ENCODE measurements at places on chromosomes 13 and 19. TPM values are rescaled to one million over a fixed set of nuclear protein-coding genes. Genes with fewer than 3 reads are reported as not detected.
A peak's percentile ranks its signal among the peaks of the same experiment; 100 is the strongest.

The FPR3 gene
- polyA plus RNA-seq, result not detected

The DMKN gene
- polyA plus RNA-seq, result not detected

The IFI30 gene
- 229 TPM for polyA plus RNA-seq

The ZNF805 gene
- polyA plus RNA-seq, result not detected

The RDH13 gene
- polyA plus RNA-seq, result 5.5 TPM

The CADM4 gene
- polyA plus RNA-seq, result not detected

The CKM gene
- not detected for polyA plus RNA-seq

DNA sequence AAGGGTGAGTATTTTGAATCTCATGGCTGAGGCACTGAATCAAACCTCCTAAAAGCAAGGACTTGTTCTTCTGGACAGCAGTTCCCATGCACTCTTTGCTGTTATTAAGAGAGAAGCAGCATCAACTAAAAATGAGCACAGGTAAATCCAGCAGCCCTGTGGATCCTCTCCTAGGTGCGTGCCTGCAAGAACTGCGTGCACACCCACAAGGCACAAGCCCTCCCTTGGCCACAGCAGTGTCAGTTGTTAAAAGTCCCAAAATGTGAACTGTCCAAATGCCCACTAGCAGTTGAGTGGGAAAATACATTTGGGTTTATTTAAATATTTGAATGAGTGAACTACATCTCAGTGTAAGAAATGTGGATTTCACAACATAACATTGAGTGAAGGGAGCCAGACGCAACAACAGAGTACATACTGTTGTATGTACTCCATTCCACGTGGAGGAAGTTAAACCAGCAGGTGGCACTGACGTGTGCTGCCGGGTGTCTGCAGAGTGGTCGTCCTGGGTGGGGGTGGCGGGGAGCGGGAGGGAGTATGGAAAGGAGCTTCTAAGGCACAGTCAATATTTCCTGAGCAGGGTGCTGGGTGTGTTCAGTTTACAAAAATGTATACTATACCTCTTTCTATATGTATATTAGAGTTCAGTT is 266.4 kb downstream of the NALCN start:
- DNase-seq, result no peak
- no peaks in the 10 kb centered on the region for H3K36me3 ChIP-seq
- H3K27me3 ChIP-seq, result peaks cover 44% of the 10 kb centered on the region
- no peak overlapping the region for H3K27ac ChIP-seq

GRCh38 chr19:1401138-1401888 is at the start of gene GAMT:
Gene GAMT (minus strand): TSS chr19:1401542. CDS start chr19:1401476, 66 bp downstream.
- H3K36me3 ChIP-seq, result no peaks in the 10 kb centered on the region
- H3K27me3 ChIP-seq, result peaks cover 8% of the 10 kb centered on the region
- DNase-seq, result peak; percentile 55

- no peaks in the 10 kb centered on the region for H3K4me1 ChIP-seq
- no peaks in the 10 kb centered on the region for H3K36me3 ChIP-seq
- no peak for DNase-seq
- H3K4me3 ChIP-seq, result no peak overlapping the region
Measured at GRCh38 chr13:72290962-72291681, 424.1 kb upstream of the DACH1 start.

DNA sequence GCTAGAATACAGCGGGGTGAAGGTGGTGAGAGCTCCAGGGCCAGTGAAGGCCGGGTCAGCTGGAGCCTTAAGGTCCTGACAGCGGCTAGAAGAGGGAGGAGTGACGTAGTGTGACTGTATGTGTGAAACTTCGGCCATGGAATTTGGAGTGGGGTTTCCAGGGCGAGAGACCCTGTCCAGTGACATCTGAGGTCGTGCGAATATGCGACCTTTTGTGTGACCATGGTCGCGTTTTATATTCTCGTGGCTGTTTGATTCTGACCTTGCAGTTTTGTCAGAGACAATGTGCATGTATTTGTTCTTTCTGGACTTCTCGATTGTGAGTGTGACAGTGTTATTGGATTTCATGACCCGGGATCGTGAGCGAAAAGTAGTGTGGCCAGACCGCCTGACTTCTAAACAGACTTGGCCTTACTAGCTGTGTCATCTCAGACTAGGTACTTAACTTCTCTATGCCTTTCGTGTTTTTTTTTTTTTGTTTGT is 405 bp upstream of the ZNF569 start:
- no peaks in the 10 kb centered on the region for H3K27me3 ChIP-seq
- peak overlapping the region; percentile 98 for H3K27ac ChIP-seq
- DNase-seq, result no peak
- H3K36me3 ChIP-seq, result peaks cover 23% of the 10 kb centered on the region
- H3K4me3 ChIP-seq, result peak overlapping the region; percentile 98

- DNase-seq, result no peak
- H3K27ac ChIP-seq, result no peak overlapping the region
- H3K4me3 ChIP-seq, result no peak overlapping the region
- no peaks in the 10 kb centered on the region for H3K36me3 ChIP-seq
- no peaks in the 10 kb centered on the region for H3K27me3 ChIP-seq
- H3K4me1 ChIP-seq, result no peaks in the 10 kb centered on the region
Measured at GRCh38 chr13:91516799-91517198, 118.4 kb downstream of the GPC5 start.

- H3K27me3 ChIP-seq, result peaks cover 26% of the 10 kb centered on the region
- H3K27ac ChIP-seq, result no peak overlapping the region
- no peaks in the 10 kb centered on the region for H3K36me3 ChIP-seq
- DNase-seq, result no peak
- peaks cover 5% of the 10 kb centered on the region for H3K4me1 ChIP-seq
Measured at GRCh38 chr19:33280351-33280921, 21.9 kb downstream of the CEBPA start.

- peak overlapping the region; percentile 99 for H3K4me3 ChIP-seq
- peaks cover 15% of the 10 kb centered on the region for H3K36me3 ChIP-seq
- H3K27me3 ChIP-seq, result no peaks in the 10 kb centered on the region
- peaks cover 19% of the 10 kb centered on the region for H3K4me1 ChIP-seq
- H3K27ac ChIP-seq, result peak overlapping the region; percentile 98
Measured at GRCh38 chr19:21328406-21328805, 804 bp downstream of the ZNF708 start.

- peaks cover 8% of the 10 kb centered on the region for H3K27me3 ChIP-seq
- H3K27ac ChIP-seq, result no peak overlapping the region
- H3K4me1 ChIP-seq, result peaks cover 8% of the 10 kb centered on the region
Measured at GRCh38 chr19:39304185-39304513, 7.9 kb downstream of the IFNL1 start.

DNA sequence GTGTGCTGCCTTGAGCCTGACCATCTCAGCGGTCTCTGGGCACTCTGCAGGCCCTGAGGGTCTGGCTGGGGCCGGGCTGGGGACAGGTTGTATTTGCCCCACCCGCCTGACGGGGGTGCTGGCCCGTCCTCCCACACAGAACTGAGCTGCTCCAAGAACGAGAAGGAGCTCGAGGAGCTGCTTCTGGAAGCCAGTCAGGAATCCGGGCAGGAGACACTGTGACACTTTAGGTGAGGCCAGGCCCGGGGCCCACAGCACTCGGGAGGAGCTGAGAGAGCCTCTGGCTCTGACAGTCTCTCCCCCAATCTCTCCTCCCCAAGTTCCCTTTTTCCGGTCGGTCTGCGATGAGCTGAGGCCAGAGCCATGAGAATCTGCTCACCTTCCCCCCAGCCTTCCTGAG is 14.5 kb downstream of the NKPD1 start:
- peak overlapping the region; percentile 12 for H3K4me3 ChIP-seq
- no peaks in the 10 kb centered on the region for H3K4me1 ChIP-seq
- no peaks in the 10 kb centered on the region for H3K27me3 ChIP-seq
- no peak overlapping the region for H3K27ac ChIP-seq
- no peak for DNase-seq

GRCh38 chr19:1765232-1765903 is 12.1 kb downstream of the ONECUT3 start:
- peaks cover 14% of the 10 kb centered on the region for H3K4me1 ChIP-seq
- H3K27ac ChIP-seq, result peak overlapping the region; percentile 84
- peaks cover 85% of the 10 kb centered on the region for H3K27me3 ChIP-seq

- no peak overlapping the region for H3K27ac ChIP-seq
- H3K4me1 ChIP-seq, result no peaks in the 10 kb centered on the region
- peaks cover 45% of the 10 kb centered on the region for H3K27me3 ChIP-seq
- H3K36me3 ChIP-seq, result no peaks in the 10 kb centered on the region
- no peak for DNase-seq
Measured at GRCh38 chr19:50242581-50242980, 39.2 kb downstream of the MYH14 start.

DNA sequence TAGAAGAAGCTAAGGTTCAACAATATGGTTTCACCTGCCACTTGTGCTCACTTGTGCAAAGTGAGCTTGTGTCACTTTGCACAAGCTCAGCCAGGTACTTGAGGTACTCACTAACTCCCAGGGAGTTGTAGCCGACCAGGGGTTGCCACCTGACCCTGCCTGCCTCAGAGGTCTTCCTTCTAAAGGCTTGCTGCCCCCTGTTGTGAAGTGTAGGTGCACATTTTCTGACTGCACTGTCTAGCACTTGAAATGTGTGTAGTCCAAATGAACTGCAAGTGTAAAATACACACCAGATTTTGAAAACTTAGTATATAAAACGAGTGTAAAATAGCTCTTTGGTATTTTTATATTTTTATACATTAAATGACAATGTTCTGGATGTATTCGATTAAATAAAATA is 230.8 kb downstream of the DLEU7 start:
- H3K27me3 ChIP-seq, result no peaks in the 10 kb centered on the region
- no peaks in the 10 kb centered on the region for H3K36me3 ChIP-seq
- DNase-seq, result no peak
- peak overlapping the region; percentile 29 for H3K27ac ChIP-seq
- peaks cover 25% of the 10 kb centered on the region for H3K4me1 ChIP-seq

- H3K27me3 ChIP-seq, result no peaks in the 10 kb centered on the region
- no peak overlapping the region for H3K27ac ChIP-seq
- DNase-seq, result no peak
- H3K4me1 ChIP-seq, result peaks cover 3% of the 10 kb centered on the region
Measured at GRCh38 chr13:44972956-44973581, 16.2 kb downstream of the NUFIP1 start.

- no peaks in the 10 kb centered on the region for H3K27me3 ChIP-seq
- H3K4me1 ChIP-seq, result peaks cover 62% of the 10 kb centered on the region
- peak overlapping the region; percentile 99 for H3K27ac ChIP-seq
- DNase-seq, result peak; percentile 51
- H3K4me3 ChIP-seq, result peak overlapping the region; percentile 96
Measured at GRCh38 chr19:44752123-44752815, 3.8 kb downstream of the BCL3 start.

GRCh38 chr19:15180451-15181390 is 20.1 kb downstream of the NOTCH3 start:
- H3K36me3 ChIP-seq, result no peaks in the 10 kb centered on the region
- H3K27me3 ChIP-seq, result peaks cover 46% of the 10 kb centered on the region
- H3K4me3 ChIP-seq, result no peak overlapping the region
- peaks cover 9% of the 10 kb centered on the region for H3K4me1 ChIP-seq

GRCh38 chr13:51058461-51059167 is 52.5 kb downstream of the C13orf42 start:
- H3K4me1 ChIP-seq, result peaks cover 4% of the 10 kb centered on the region
- DNase-seq, result no peak
- peaks cover 3% of the 10 kb centered on the region for H3K27me3 ChIP-seq
- no peak overlapping the region for H3K27ac ChIP-seq
- H3K36me3 ChIP-seq, result no peaks in the 10 kb centered on the region

DNA sequence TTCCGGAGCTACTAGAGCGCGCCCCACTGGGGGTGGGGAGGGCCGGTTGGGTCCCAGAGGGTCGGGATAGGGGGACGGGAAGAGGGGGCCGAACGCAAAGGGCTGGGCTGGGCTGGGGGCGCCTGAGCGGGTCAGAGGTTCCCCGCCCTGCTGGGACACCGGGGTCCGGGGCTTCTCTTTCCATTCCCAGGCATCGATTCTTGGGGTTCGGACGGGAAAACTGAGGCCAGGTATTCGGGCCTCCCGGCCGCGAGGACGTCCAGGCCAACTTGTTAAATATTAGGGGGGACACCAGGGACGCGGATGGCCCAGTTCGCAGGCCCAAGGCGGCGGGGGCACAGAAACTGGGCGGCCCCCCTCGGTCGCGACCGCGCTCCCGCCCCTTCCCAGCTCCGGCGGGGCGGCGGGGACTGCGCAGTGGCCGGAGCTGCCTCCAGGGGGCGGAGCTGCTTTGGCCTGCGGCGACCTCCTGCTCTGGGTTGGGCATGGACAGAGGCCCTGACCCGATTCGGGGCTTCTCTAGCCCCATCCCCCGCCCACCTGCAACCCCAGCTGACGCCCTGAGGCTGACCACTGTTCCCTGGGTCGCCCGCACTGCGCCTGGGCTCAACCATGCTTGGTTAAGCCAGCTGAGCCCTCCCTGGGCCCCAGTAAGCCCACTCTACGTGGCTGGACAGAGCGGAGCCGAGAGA is 1.2 kb upstream of the KLF16 start:
- no peaks in the 10 kb centered on the region for H3K27me3 ChIP-seq
- H3K4me1 ChIP-seq, result peaks cover 13% of the 10 kb centered on the region
- peak; percentile 70 for DNase-seq
- no peaks in the 10 kb centered on the region for H3K36me3 ChIP-seq
- peak overlapping the region; percentile 79 for H3K4me3 ChIP-seq

DNA sequence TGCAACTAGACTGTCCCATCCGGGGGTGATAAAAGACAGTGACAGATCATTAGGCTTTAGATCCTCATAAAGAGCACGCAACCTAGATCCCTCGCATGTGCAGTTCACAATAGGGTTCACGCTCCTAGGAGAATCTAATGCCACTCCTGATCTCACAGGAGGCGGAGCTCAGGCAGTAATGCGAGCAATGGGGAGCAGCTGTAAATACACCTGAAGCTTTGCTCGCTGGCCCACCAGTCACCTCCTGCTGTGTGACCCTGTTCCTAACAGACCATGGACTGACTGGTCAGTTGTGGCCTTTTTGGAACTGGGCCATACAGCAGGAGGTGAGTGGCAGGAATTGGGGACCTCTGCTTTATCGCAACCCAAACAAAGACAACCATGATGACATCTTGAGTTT is 173.2 kb downstream of the DLEU7 start:
- H3K4me3 ChIP-seq, result no peak overlapping the region
- H3K4me1 ChIP-seq, result peaks cover 11% of the 10 kb centered on the region
- H3K36me3 ChIP-seq, result peaks cover 14% of the 10 kb centered on the region
- DNase-seq, result no peak
- no peak overlapping the region for H3K27ac ChIP-seq

- peaks cover 13% of the 10 kb centered on the region for H3K4me1 ChIP-seq
- DNase-seq, result no peak
- no peak overlapping the region for H3K27ac ChIP-seq
- H3K27me3 ChIP-seq, result peaks cover 5% of the 10 kb centered on the region
- H3K4me3 ChIP-seq, result no peak overlapping the region
- H3K36me3 ChIP-seq, result no peaks in the 10 kb centered on the region
Measured at GRCh38 chr13:110945928-110946570, 31.2 kb upstream of the ANKRD10 start.
